ENCODE measurements at places on chromosomes 6 and 20.

DNA sequence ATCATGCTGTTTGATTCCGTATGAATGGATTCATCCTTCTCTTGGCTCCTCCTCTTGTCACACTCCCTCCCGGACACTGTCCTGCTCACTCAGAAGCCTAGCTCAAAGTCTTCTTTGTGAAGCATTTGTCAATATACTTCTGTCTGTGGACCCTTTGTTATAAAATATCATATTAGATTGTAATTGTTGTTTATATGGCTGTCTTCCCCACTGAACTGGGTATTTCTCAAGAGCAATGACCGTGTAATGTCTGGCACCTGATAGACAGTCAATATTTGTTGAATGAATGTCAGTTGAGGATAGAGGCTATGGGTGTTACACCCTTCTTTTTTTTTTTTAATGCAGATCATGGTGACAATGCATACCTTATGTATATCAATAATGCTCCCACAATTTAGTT, 335.3 kb downstream of the SOX4 start:
- DNase-seq = no peak

GRCh38 chr20:9510911-9511310, 3.5 kb upstream of the LAMP5 start:
- no peak for DNase-seq

DNA sequence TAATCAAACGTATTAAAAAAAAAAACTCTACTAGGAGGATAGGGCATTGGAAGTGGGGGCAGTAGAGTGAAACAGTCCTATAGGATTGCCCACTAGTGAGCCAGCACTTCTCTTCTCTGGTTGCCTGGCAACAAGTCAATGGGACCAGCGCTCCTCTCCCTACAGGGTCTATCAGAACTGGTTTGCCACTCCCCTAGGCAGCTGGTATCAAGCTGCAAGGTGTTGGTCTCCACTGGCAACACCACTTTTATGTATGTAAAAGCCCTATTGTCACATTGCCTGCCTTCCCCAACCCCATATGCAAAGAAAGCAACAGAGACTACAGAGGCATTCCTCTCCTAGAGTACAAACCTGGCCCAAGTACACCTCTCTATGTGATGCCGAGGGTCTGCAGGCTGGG, 166.9 kb upstream of the MCHR2 start:
- DNase-seq = no peak

DNA sequence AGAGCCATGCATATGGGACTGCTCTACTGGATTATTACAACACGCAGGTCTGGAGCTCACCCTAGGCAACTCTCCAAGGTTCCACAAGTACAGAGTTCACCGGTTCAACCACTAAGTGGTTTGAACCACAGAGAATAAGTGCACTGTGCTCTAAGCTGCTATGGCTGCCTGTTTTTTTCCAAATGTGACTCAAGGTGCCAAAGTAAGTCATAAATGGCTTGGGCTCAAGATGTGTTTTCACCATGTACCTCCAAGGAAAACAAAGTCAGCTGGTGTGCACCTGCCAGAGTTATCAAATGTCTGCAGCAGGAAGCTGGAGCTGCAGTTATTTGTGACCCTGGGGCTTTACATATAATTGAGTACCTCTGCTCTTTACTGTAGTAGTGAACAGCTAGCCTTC, 76.7 kb downstream of the PREP start:
- DNase-seq = no peak

DNA sequence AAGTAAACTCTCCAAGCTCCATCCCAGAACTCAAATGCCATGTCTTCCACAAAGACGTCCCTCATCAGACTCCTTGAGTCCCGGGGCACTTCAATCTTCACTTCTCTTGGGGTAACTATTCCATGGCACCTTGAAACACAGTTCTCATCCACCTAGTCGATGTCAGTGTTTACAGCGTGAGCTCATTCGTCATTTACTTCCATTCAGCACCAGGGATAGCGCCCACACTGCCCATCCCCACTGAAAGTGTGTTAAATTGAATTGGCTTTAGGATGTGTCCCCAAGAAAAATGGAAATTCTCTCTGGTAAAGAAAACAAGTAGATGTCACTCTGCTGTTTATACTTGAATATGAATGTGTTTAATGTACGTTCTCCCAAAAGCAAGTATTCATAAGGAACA, 31.3 kb downstream of the KCNK15 start:
- DNase-seq = peak; percentile 68

DNA sequence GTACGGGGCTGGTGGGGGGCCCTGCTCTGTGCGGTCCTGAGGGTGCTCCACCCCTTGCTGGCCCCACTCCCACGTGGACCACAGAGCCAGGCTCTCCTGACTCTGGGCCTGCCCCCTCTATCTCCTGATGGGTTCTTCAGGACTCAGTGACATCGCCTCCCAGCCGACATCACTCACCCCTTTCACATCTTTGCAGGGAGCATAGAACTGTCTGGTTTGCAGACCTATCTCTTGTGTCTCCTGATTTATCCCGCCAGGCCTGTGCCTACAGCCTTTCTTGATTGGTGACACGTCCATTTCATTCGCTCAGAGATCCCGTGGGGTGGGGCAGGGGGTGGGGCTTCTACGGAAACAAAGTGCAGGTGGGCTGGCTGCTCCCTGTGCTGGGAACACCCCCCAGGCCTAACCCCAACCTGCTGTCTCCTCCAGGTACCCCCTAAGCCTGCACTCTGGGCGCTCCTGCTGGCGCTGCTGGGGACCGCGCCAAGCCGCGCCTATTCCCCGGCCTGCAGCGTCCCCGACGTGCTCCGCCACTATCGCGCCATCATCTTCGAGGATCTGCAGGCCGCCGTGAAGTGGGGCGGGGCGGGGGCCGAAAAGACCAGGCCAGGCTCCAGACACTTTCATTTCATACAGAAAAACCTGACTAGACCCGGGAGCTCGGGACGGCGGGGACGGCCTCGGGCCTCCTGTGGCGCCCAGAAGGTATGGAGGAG, 1.7 kb downstream of the C20orf204 start:
- peak; percentile 77 for DNase-seq

GRCh38 chr6:139114746-139115145, 20.1 kb upstream of the HECA start:
- no peak for DNase-seq

- DNase-seq = no peak
These were observed 38.6 kb downstream of the ZHX3 start for GRCh38 chr20:41278936-41279335.

- DNase-seq = no peak
These were observed 10.2 kb upstream of the TMEM170B start for GRCh38 chr6:11527274-11527870.

GRCh38 chr6:4564801-4565271, 211.4 kb upstream of the CDYL start:
- no peak for DNase-seq

GRCh38 chr6:157595768-157596167, 214.8 kb downstream of the ZDHHC14 start:
- DNase-seq = no peak

DNA sequence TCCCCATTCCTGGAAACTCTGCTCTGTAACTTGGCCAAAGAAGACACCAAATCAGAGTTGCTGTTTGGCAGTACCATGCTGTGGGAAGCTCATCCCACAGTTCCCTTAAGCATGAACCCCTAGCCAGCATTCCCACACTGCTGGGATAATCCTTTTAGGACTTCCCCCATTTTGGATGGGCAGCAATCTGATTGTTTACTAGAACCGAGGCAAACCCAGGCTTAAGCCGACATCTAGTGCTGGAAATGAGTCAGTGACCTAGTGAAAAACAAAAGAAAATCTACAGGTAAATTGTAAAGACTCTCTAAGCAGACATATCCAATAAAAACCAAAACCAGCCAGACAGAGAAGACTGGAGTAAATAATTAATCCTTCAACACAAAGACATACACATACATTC, 5.2 kb downstream of the DNAH8 start:
- peak; percentile 67 for DNase-seq

GRCh38 chr20:45813006-45813340, 529 bp downstream of the UBE2C start:
- DNase-seq = no peak

DNA sequence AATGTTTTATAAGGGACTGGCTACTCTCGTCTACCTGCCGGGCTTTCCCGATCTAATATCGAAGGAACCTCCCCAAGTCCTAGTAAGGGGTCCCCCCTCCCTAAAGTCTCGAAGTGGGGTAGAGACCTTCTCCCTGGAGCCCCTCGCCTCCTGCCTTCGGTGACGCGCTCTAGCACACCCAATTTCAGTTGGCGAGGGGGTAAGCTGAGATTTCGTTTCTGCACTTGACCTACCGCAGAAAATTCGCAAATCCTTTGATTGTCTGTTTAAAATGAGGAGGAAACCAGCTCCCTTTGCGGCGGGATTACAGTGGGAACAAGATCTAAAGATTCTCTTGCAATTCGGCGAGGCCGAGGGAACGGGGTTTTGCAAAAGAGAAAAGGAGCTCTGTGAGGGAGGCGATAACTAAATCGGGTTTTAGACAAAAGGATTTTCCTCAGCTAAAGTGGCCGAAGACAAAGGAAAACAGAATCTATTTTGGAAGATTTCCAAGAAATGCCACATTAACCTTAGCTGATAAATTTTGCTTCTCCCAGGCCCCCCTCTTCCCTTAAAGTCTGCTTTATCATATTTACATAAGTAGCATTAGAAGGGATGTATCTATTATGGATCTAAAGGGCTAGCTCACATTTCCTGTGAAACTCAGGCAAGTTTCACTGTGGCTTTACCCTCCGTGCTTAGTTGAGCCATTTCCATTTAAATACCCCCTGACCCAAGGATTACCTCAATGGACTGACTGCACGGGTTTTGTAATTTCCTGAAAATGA, 8.4 kb downstream of the SIM1 start:
- DNase-seq = no peak

DNA sequence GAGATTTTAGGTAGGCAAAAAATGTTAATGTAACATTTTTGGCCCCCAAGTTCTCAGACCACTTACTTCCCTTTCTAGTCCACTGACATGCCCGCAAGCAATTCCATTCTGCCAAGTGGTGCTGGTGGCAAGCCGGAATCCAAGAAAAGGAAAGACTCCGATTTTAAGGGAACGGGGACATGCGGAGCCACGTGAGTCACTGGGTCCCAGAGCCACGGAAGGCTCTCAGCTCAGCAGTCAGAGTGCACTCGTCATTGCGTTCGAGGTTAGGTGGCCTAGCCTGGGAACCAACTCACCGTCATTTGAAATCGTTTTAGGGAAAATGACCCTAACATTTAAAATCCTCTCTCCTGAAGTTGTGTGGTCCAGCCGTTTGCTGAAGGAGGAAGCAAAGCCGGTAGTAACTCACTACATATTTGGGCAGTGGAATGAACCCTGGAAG, 711 bp upstream of the SIRT5 start:
- no peak for DNase-seq

- peak; percentile 77 for DNase-seq
These were observed 14.3 kb upstream of the MAP1LC3A start for GRCh38 chr20:34544109-34544796.

- no peak for DNase-seq
These were observed 25.7 kb upstream of the POU3F2 start for GRCh38 chr6:98808541-98809210.

GRCh38 chr20:60137657-60138245, 179.5 kb downstream of the CDH26 start:
- DNase-seq = peak; percentile 77

DNA sequence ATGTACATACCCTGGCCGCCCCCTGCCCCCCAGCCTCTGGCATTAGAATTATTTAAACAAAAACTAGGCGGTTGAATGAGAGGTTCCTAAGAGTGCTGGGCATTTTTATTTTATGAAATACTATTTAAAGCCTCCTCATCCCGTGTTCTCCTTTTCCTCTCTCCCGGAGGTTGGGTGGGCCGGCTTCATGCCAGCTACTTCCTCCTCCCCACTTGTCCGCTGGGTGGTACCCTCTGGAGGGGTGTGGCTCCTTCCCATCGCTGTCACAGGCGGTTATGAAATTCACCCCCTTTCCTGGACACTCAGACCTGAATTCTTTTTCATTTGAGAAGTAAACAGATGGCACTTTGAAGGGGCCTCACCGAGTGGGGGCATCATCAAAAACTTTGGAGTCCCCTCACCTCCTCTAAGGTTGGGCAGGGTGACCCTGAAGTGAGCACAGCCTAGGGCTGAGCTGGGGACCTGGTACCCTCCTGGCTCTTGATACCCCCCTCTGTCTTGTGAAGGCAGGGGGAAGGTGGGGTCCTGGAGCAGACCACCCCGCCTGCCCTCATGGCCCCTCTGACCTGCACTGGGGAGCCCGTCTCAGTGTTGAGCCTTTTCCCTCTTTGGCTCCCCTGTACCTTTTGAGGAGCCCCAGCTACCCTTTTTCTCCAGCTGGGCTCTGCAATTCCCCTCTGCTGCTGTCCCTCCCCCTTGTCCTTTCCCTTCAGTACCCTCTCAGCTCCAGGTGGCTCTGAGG, 7.6 kb downstream of the CDKN1A start:
- DNase-seq = no peak

DNA sequence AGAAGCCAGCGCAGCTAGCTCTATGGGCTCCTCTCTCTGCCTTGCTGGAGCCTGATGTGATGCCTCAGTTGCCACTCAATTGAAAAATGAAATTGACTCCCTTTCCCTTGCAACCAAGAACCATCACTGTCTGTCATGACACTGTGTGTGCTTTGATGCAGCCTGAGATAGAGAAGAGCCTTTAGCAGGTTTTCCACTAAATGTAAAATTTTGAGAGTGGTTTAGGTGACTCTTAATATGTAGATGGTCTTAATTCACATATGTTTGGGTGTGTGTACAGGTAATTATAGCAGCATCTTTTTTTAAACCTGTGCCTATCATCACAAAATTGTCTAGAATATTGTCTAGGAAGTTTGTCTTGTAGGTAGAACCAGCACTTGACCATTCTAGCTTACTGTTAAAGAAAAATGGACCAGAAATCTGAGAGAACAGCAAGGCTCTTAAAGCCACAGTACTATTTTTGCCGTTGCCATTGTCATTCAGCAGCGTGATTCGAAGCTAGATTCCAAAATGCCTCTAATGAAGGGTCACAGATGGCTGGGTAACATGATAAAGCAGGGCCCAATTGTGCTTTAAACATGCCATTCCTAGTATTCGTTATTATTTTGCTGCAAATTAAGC, 1.3 kb downstream of the ARFGEF3 start:
- DNase-seq = no peak

GRCh38 chr20:50537546-50538201, 27.5 kb downstream of the PTPN1 start:
- no peak for DNase-seq

DNA sequence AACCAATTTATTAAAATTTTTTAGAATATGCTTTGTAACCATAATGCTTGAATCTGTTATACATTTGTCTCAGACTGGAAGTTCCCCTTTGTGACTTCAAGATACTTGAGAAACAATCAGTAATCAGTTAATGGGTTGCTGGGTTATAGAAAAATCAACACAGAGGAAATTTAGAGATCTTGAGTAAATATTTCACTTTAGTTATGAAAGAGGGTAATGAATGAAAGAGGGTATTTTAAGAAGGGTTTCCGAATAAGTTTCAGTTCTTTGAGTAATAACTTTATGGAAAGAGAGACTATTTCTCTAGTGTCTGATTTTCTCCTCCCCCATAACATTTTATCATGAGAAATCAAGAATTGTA, 21.4 kb downstream of the ZFAND3 start:
- DNase-seq = no peak

GRCh38 chr6:117481926-117482239, 591 bp upstream of the DCBLD1 start:
- no peak for DNase-seq

Measured in activated CD4-positive, alpha-beta T cell treated with anti-CD3 and anti-CD28 coated beads, Interleukin-2, amount 10 ng/mL, durations not matched to agents 24 days and 14 days (primary cell).